ENCODE measurements at places on chromosomes 6 and 20.

DNA sequence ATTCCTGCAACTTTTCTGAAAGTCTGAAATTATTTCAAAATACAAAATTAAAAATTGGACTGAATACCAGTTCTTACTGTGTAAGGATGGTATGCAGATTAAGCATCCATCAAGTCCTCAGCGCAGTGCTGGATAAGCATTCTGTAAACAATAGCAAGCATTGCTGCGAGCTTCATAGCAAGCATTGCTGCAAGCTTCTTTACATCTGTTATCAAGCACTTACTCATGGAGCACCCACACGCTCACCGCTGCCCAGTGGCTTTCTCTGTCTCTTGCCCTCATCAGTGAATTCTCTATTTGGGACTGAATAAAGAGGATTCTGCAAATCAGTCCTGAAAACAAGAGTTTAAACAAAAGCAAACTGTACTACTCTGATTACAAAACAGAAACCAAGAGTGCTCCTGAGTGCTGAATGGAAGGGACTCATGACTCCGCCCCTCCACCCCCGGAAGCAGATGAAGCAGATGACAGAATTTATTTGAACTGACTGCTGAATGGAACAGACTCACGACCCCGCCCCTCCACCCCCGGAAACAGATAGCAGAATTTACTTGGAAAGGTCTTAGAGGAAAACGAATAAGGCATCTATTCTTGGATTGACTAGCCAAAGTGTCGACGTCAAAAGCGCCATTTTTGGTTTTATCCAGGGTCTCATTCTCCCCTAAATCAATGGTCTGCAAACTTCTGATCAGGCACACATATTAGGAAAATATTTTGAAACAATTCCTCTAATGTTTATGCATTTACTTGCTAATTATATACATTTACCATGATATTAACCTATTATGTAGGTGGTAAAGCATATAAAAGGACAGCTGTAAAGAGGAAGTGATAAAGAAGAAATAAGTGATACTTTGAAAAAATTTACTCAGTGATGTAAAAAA is 22.1 kb upstream of the EYA2 start:
- DNase-seq = no peak

DNA sequence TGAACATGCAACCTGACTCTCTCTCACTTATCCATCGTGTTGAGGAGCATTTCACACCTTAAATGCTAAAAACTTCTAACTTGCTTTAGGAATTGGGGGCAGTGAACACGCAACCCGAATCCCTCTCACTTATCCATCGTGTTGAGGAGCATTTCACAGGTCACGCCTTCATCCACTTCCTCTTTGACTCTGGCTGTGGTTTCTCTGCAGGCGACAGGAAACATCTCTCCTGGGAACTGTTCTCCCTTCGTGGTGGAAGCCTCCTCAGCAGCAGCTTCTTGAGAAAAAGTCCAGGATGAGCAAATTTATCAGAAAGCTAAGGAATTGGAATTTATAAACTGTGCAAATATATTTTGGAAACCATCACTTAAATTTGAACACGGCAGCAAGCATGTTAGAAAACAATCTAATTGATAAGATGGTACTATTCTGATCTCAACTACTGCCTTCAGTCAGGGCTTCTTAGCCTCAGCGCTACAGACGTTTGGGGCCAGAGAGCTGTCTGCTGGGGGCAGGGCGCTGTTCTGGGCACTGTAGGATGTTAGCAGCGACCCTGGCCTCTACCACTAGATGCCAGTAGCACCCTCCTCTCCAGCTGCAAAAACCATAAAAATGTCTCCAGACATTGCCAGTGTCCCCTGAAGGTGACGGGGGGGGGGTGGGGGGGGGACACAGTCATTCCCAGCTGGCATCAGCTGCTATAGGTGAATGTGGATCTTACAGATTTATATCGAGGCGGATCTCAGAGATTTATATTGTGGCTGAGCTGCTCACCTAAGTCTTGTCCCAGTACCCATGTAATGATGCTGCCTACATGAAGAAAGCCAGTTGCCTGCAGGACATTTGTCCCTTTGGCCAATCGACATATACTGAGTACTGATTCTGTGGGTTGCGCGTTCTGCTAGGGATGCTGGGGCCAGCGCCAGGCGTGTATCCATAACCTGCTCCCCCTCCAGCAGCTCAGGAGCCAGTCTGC is 26.2 kb downstream of the CTCFL start:
- no peak for DNase-seq

GRCh38 chr6:14705841-14706377 is 540.0 kb upstream of the JARID2 start:
- no peak for DNase-seq

DNA sequence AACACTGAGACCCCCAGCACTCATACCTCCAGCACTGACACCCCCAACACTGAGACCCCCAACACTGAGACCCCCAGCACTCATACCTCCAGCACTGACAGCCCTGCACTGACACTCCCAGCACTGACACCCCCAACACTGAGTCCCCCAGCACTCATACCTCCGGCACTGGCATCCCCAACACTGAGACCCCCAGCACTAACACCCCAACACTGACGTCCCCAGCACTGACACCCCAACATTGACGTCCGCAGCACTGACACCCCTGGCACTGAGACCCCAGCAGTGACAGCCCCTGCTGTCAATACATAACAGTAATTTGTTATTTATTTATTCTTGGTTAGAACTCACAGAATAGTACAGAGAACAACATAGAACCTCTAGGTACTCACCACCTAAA is 58.0 kb downstream of the ERMARD start:
- DNase-seq = no peak

DNA sequence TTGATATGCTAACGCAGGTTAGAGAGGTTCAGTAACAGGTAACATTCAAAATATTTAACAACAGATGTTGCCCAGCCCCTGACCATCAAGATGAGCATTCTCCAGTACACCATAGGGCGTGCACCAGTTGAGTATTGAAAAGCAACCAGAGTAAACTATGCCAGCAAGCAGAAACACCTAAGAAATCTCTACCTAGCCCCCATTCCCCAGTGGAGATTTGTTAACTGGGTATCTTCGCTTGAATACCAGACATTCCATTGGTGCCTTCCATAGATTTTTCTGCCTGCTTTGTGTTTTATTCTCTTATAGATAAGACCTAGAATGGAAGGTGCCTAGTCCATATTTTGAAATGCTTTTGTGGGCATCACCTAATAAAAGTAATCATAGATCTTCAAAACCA is 623.9 kb downstream of the KIF16B start:
- DNase-seq = no peak

DNA sequence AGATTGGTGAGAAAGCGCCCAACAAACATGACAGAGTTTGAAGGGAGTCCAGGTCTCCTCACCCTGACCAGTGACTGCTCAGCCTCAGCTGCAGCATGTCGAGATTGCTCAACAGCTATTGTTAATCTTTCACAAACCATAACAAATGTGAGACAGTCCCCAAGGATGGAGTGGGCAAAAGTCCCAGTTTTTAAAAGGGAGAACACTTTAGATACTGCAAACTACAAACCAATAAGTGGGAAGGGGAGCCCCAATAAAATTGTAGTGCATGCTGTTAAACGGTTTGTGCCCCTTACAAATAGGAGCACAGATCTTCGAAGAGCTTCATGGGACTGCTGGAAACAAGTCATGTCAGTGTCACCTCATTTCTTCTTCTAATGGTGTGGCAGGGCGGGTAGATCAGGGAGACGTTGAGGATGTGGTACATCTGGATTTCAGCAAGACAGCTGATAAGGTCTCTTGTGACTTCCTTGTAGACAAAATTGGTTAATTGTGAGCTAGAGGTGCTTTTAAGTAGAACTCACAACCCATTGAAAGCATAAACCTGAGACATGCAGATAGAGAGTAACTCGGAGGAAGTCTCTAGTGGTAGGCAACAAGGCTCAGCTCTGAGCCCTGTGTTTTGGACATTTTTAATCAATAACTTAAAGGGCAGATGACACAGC is 134.0 kb upstream of the ARMC2 start:
- DNase-seq = no peak

- no peak for DNase-seq
These were observed 1.8 kb downstream of the FOXO3 start for GRCh38 chr6:108562503-108562993.

- DNase-seq = no peak
These were observed 41.5 kb downstream of the GRIK2 start for GRCh38 chr6:101435038-101435437.

DNA sequence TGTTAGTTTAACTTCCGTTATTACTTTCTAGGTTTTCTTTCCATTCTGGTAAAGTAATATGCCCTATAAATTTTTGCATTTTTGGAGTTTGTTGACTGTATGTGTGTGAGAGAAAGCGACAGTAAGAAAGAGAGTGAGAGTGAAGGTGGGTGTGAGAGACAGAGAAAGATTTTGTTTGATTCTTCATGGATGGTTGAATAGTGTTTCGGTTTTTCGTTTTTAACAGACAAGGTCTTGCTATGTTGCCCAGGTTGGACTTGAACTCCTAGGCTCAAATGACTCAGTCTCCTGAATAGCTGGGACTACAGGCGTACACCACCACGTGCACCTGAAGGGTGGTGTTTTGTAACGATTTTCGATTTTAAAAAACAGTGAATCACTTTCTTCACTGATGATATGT is 329.1 kb upstream of the RUNX2 start:
- no peak for DNase-seq

DNA sequence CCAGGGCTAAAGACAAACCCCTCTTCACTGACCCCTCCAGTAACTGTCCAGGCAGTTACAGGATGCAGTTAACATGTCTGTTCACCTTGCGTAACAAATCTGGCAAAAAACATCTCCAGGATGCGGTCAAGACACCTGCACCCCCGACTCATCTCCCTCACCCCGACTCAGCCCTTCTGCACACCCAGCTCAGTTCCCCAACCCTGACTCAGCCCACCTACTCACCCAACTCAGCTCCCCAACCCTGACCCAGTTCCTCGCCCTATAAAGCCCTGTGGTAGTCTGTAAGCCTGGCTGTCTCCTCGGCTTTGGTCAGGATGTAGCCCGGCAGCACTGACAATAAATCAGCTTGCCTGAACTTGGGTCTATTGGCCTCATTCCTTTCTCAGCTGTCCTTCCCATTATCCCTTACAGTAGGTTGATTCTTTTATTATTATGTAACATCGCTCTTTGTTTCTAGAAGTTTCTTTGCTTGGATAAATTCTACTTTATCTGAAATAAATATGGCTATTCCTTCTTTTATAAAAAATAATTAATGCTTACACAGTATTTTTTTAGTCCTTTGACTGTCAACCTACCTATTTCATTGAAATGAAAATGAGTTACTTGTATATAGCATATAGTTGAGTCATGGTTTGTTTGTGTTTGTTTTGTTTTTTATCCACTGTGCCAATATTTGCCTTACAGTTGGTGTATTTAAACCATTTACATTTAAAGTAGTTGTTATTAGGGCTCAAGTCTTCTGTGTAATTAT is 12.9 kb upstream of the ADTRP start:
- DNase-seq = no peak

DNA sequence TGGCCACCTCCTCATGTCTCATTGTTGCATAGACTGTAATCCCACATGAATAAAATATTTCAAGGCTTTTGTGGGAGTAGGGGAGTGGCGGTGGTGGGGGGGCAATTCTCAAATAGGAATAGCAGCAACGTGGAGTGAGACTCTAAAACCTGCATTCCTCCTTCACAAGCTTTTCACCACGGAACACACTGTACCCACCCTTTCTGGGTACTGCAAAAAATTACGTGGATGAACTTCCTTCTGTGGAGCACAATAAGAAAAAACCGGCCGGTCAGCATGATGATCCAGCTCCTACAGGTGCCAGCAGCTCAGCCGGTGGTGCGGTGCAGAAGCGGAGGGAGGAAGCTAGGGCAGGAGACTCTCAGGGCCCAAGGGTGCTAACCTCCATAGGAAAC is 930 bp upstream of the RRAGD start:
- DNase-seq = no peak

DNA sequence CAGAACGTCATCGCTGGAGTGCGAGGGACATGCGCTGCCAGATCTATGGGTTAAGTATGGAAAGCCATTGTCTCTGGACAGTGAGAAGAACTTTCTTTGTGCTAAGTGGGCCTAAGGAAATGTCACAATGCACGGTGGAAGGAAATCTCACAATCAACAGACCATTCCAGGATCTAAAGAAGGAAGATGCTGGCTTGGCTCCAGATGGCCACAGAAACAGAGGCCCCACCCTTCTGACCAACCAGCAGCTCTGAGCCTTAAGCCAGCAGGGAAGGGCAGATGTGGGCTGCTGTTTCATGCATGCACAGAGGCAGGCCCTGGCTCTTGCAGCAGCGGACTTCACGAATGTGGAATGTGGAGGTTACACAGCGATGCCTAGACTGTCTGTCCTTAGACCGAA is 156.3 kb downstream of the SOBP start:
- no peak for DNase-seq

GRCh38 chr20:33791959-33792597 is 19.1 kb upstream of the CHMP4B start:
- peak; percentile 16 for DNase-seq

GRCh38 chr20:62208061-62208794 is 11.8 kb downstream of the HRH3 start:
- DNase-seq = no peak

DNA sequence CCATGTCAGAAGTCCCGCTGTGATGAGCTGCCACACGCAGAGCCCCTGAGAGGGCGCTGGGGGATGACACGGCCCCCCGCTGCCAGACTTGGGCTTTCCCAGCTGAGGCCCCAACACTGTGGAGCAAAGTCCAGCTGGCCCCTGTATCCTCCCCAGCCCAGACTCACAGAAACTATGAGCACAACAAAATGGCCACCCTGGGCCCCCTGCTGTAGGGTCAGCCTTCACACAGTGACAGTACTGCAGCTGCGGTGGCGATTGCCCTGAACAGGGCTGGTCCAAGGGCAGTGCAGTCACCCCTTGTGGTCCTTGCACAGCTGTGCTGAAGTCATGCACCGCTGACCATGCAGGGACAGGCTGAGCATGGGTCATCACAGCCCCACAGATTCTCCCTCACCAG is 78.2 kb upstream of the CST7 start:
- no peak for DNase-seq

DNA sequence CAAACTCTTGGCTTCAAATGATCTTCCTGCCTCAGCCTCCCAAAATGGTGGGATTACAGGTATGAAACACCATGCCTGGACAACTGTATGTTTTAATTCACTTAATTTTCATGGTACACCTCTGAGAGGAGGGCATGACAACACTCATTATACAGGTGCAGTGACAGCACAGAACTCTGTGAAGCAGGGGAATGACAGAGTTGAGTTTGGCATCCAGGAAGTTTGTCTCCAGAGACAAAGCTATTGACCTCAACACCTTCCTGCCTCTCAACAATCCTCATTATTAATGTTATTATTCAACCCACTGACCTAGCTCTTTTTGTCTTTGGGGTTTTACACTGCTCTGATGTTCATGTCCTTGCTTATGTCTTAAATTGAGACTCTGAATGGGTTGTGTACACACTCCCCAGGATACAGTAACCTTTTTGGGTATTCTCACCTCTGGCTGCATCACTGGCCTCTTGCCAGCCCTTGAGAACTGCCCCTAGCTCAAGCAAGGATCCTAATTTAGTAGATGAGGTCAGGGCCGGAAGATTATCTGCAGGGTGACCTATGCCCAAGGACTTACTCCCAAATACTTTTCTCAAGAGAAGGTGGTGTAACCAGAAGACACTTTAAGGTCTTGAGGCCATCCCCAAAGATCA is 13.0 kb upstream of the IER3 start:
- DNase-seq = no peak
